ENCODE measurements at places on chromosomes 7 and 10.

DNA sequence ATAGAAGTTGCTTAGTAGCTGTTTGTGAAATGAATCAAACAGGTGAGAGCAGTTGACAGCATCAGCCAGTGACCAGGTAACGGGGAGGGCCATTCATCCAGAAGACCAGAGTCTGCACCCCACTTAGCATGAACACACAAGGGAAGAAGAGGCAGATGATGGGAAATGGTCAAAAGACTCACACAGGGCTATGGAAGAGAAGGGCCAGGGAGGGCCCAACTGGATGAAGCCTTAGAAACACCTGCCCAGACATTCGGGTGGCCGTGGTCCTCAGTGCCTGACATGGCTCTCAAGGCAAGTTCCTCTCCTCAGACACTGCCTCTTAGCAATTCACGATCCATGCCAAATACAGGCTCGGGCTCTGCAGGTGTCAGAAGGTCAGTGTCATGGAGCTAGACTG is 354.1 kb downstream of the TCERG1L start:
- no peak for DNase-seq

DNA sequence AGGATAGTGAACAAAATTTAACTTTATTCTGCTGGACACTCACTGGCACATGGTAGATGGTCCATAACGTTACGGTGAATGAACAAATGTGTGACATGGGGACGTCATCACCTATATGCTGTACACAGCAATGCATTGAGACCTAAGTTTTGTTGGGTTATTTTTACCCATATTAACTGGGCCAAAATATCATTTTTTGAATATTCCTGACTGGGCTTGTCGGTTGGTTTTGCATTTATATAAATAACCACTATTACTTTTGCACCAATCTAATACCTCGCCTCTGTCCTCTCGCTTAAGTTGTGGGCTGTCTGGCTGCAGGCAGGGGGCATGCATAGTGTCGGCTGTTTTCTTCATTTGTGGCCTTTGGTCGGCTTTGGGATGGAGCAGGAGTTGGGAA is 161.7 kb downstream of the USP6NL start:
- no peak for DNase-seq

- no peak for DNase-seq
These were observed 101.4 kb upstream of the GLI3 start for GRCh38 chr7:42338231-42338915.

DNA sequence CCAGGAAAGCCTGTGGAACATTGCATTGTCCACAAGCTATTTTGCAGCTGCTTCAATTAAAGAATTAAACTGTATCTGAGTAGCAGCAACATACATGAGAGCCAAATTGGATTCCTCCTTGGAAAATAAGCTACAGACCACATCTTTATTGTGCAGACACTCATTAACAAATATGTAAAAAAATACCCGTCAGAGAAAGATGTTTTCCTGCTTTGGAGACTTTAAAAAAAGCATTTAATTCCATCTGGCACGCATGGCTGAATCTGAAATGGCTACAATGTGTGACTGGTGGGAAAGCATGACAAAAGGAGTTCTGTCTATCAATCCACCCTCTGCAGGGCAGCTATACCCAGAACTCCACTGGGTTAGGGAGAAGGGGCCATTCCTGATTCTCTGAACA is 73.1 kb upstream of the HPS1 start:
- DNase-seq = no peak

- no peak for DNase-seq
These were observed 30.5 kb downstream of the IPMK start for GRCh38 chr10:58237014-58237834.

DNA sequence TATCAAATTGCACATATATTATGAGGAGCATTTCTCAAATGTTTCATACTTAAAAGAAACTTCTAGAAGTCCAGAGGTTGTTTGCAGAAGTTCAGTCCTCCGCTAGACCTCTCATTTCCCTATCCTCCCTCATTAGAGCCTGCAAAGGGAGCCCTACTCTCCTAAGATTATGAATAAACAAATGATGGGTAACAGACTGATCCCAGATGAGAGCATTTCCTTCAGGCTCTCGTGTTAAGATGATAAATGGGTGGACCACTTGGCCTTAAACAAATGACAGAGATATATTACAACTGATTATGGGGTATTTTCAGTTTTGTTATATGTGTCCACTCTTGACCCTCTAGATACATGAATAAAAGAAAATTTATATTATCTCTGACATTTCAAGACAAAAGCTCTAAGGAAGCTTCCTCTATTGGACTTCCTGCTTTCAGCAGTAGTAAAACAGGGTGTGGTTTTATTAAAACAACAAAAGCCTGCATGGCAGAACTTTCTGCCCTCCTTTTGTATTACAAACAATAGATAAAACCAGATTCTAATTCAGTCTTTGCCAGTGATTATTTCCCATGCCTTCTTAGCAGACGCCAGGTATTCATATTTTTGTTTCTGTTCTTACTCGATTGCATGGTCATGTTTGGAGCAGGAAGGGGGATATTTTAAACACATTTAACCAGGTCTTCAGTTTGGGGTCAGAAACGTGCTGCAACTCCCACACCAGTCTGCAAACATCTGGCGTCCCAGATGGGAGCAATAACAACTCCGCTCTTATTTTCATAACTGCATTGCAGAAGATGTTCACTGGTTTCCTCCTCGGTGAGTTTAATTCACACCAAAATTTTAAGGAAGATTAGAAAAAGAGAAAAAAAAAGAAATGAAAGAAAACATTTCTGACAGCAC is 52.4 kb upstream of the FAM204A start:
- no peak for DNase-seq

DNA sequence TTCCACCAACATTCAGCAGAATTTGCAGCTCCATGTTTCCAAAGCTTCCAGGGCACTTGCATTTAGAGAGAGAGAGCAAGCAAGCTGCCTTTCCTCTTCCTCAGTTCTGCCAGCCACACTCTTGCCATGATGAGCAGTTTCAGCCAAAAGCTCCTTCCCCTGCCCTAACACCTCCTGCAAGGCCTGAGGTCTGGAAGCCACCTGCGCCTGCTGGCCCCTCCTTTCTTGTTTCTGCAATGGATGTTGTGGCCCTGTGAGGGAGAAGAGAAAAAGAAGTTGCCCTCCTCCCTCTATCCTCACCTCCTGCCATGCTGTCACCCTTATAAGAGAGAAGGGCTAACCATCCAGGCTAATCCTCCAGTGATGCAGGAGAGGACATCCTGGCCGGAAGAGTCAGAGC is 48.7 kb downstream of the IKZF1 start:
- DNase-seq = no peak

DNA sequence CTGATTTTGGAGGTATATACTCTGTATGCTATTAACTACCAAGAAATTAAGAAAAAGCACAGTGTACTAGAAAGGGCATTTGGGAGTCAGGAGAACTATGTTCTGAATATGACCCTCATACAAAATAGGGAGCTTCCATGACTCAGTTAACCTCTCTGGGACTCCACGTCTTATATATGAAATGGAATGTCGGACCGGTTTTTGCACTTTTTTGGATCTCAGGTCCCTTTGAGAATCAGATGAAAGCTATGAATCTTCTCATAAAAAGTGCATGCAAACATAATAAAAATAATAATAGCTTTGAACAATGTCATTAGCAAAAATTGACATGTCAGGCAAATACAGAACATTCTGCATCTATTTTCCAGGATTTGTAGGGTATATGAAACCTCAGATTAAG is 113.0 kb downstream of the ARID5B start:
- DNase-seq = no peak

DNA sequence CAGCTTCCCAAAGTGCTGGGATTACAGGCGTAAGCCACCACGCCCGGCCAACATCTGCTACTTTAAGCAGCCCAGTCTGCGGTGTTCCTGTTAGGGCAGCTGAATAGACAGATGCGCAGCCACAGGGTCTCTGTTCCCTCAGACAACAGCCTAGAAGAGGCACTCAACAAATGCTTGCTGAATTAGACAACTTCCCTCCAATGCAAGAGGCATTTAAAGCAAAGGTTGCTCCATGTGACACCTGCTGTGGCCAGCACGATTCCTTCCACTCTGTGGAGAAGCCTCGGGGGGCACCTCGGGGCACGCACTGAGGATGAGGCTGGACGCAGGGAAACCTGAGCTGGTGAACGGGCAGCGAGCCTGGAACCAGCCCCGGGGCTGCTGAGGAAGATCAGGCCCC is 237.8 kb downstream of the MAD1L1 start:
- DNase-seq = no peak

- DNase-seq = no peak
These were observed 52.7 kb downstream of the CDK14 start for GRCh38 chr7:90648834-90649233.

- DNase-seq = no peak
These were observed 30.1 kb downstream of the APBB1IP start for GRCh38 chr10:26468291-26468690.

DNA sequence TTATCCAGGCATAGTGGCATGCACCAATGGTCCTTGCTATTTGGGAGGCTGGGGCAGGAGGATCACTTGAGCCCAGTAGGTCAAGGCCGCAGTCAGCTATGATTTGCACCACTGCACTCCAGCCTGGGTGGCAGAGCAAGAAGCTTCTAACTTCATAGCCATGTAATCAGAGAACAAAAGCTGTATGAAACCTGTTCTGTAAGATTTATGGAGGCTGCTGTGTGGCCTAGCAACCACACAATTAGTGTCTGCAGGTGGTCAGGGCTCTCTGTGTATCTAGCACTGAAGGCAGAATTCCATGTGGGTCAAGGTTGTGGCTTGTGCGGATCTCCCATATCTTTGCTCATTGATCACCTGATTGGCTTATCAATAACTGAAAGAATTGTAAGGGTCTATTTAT is 221.5 kb upstream of the FOXK1 start:
- DNase-seq = no peak

DNA sequence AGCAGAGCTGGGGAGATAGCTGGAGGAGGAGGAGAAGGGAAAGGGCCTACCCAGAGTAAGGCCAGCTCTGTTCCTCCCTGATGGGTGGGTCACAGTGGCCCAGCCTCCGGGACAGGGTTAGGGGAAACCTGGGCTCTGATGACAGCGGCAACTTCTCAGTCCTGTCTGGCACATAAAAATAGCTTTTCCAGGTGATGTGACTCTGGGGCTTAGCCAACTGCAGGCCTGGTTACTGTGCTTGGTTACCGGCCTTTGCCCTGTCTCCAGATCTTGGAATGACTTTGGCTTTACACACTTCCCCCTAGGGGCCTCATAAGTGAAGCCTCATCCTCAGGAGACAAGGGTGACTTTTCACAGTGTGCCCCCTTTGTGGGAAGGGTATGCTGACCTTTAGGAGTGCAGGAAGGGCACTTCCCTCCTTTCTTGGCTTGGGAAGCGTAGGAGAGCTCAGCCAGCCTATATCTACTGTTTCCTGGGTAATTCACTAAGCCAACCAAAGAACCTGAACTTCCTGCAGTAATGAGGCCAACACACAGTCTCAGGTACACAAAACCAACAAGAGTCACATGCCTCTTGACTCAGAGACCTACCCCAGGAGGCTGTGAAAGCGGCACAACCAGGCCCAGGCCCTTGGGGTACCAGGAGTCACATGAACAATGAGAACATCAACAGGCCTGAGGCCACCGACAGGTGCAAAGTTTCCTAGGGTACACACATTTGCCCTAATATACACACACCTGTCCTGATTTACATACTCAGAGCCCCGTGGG is 11.7 kb upstream of the HILPDA start:
- no peak for DNase-seq

All from stimulated activated naive CD4-positive, alpha-beta T cell (primary cell).